ENCODE measurements at places on chromosomes 3 and 15. TPM values are rescaled to one million over a fixed set of nuclear protein-coding genes. Genes with fewer than 3 reads are reported as not detected.

DNA sequence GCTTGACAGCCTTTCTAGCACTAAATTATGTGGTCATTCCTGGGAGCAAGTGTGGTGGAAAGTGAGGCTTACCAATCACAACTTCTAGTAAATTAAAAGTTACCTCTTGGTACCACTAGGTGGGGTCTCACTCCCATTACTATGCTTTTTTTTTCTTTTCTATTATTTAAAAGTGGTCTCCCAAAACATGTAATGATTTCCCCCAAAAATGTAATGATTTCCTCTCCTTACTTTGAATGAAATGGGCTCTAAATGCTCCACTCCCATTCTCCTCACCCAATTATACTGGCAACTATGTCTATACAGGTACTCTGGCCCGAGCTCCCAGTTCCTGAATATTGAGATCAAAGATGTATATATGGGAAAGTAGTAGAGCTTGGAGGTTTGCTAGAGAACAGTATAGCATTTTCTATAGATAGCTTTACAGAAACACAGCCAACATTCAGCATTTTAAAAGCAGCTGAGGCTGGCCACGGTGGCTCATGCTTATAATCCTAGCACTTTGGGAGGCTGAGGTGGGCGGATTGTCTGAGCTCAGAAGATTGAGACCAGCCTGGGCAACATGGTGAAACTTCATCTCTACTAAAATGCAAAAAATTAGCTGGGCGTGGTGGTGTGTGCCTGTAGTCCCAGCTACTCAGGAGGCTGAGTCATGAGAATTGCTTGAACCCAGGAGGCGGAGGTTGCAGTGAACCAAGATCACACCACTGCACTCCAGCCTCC, 70.9 kb downstream of the DCUN1D1 start:
- DNase-seq = peak; percentile 25

DNA sequence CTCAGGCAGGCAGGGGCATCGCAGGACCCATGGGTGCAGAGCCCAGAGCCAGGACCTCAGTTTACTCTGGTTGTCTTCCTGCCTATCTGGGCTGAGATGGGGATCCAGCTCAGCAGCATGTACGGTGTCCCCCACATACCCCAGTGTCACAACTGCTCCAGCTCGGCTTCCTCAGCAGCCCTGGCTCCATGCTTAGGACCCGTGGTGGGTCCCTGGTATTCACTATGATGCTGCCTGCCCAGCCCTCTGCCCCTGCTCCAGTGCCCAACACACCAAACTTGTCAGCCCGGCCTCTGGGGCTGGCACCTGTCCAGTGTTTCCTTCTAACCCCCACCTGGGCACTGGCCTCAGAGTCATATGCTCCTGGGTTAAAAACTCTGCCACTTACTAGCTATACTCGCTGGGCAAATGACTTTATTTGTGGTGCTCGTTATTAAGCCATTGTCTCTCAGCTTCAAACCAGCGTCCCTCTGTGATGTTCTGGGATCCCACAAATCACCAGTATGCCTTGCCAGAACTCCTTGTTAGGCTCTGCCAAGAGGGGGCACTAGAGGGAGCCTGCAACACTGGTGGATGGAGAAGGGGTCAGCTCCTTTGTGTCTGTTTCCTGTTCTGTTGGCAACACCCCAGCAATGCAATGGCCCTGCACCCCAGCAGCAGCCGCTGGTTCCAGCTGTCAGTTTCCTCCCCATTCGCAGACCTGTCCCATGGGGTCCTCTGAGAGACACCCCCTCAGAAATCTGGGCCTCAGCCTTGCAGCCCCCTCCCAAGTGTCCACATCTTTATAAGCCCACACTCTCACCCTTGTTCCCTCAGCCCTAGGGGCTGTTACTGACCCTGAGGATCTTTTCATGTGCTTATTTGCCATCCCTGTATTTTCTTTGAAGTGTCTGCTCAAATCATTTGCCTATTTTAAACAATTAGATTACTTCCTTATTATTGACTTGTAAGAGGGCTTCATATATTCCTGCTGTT, 24.1 kb upstream of the MRPS22 start:
- peak; percentile 86 for DNase-seq

Gene TRH
- total RNA-seq = 0.59 TPM

GRCh38 chr3:105559856-105560255, 193.1 kb downstream of the ALCAM start:
- no peak for DNase-seq

DNA sequence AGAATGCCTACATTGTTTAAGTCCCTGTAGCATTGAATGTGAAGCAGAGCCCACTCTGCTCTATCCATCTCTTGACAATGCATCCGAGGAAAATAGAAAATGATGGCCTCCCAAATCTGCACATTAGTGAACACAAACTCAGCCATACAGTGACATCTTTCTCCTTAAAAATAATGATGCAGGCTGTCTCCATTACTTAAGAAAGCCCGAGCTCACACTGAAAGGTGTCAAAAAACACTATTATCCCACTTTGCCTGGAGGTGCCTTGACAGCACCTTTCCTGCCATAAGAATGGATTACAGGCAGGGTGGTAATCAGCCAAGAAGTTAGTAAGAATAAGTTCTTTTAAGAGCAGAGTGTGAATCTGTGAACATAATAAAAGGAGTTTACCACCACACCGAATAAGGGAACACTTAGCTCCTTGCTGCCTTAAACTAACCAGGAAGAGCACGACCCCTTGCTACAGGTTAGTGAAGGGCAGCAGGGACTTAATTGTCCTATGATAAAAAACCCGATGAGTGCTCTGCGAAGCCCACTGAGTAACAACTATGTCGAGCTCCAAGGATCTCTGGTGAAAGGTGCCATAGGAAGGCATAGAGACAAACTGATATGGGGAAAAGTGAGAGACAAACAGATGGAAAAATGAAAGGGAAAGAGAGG, 123.2 kb upstream of the TUSC7 start:
- no peak for DNase-seq
